Substantia nigra (tissue), 51 donors: ENCODE measurements at places on chromosomes 5 and 9.
A peak's percentile ranks its signal among the peaks of the same experiment; 100 is the strongest.

DNA sequence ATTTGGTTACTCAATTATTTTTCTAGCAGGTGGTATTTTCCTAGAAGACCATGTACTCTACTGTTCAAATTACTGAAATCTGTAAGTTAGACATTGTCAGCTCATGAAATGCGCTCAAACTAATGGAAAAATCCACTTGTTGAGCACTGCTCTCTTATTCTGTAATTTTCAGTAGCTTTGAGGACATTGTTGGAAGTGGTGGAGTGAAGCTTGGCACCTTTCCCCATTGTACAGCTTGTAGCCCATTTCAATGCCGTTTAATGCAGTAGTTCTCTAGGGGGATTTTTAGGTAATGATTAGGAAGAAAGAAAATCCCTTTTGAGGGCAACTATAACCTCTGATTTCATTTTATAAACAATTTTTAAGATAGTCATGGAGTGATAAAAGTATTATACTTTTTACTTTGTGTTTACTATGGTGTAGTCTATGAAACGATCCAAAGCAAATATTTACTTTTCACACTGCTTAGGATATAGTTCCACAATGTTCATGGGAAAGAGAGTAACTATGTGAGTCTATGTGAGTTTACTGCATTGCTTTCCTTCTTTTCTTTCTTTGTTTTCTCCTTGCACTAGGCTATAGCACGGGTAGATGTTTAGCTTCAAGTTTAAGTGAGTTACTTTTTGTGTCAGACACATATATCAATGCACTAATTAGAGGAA is 165.8 kb upstream of the ANKH start:
- DNase-seq: no peak

DNA sequence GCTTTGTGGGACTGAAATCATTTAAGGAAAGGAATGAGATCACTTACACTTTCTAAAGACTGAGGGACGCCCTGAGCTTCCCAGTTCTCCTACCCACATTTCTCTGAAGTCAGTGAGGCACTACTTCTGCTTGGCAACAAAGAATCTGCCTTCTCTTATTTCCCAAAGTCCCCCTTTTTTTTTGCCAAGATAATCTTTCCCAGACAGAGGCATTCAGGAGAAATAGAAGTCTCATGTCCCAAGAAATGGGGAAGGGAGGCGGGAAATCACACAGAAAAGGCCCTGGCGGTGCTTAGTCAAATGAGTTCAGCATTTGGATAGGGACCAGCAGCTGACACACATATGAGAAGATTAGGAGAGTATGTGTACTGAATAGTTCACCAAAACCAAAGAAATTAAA is 159.7 kb downstream of the MUSK start:
- DNase-seq: peak; percentile 7

DNA sequence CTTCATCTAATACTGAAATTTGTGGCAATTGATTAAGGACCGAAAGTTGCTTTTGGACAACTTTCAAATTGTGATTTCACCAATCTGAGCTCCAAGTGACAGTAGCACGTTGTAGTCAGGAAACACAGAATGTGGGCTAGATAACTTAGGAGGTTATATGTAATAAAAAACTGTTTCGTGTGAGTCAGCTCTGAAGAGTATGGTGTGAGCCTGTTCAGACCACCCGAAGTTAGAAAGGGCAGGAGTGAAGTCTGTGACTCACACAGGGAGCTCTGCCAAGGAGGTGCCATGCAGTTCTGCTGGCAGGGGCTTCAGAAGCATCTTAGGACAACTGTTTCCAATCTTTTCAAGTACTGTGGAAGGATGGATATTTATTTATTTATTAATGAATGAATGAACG is 16.4 kb upstream of the ZBTB34 start:
- no peak for DNase-seq

DNA sequence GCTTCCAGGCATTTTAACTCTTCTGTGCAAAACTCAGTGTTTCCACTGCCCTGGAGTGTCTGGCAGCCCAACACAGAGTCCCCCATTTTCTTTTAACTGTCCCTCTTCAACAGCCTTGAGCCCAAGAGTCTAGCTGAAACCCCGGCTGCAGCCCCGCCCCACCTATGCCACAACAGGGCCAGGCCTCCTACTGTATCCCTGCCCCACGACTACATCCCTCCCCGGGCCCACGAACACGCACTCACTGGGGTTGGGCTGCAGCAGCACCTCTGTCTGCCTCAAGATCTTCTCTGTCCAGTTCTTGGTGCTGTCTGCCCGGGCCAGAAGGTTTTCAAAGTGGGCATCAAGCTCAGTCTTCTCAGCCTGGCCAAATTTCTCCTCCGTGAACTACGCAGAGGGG is 6.1 kb downstream of the SH3GLB2 start:
- no peak for DNase-seq

- DNase-seq: no peak
Measured at GRCh38 chr5:143208781-143209510, 194.5 kb downstream of the NR3C1 start.
